ENCODE measurements at places on chromosomes 2 and 18. TPM values are rescaled to one million over a fixed set of nuclear protein-coding genes. Genes with fewer than 3 reads are reported as not detected.

AFF3 gene
- 18.6 TPM for total RNA-seq

AQP4 gene
- not detected for total RNA-seq

EN1 gene
- not detected for total RNA-seq

FEV gene
- total RNA-seq, result not detected

SETBP1 gene
- total RNA-seq, result 8.8 TPM

PASK gene
- total RNA-seq, result 73.6 TPM

SCYGR7 gene
- total RNA-seq, result not detected

STARD6 gene
- not detected for total RNA-seq

NPPC gene
- not detected for total RNA-seq

SCYGR4 gene
- total RNA-seq, result not detected

- no peak for DNase-seq
These were observed 52.4 kb downstream of the GLI2 start for GRCh38 chr2:120787822-120788700.

GRCh38 chr2:77268626-77269025 is 253.6 kb downstream of the LRRTM4 start:
- no peak for DNase-seq

DNA sequence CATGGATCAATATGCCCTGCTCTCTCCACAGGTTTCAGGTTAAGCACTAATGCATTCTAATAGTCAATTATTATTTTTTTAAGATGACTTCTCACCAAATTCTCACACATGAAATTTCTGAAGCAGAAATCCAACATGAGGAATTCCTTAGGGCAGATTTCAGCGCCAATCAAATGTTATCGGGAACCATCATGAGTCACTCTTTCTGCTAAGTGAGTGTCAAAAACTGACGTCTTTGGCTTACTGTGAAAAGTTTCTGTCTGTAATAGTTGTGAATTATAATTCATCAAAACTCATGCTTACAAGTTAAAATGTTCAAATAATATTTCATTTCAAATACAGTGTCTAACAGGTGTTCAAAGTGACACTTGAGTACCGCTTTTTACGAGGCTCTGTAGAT is 1038.6 kb downstream of the SOCS6 start:
- no peak for DNase-seq

DNA sequence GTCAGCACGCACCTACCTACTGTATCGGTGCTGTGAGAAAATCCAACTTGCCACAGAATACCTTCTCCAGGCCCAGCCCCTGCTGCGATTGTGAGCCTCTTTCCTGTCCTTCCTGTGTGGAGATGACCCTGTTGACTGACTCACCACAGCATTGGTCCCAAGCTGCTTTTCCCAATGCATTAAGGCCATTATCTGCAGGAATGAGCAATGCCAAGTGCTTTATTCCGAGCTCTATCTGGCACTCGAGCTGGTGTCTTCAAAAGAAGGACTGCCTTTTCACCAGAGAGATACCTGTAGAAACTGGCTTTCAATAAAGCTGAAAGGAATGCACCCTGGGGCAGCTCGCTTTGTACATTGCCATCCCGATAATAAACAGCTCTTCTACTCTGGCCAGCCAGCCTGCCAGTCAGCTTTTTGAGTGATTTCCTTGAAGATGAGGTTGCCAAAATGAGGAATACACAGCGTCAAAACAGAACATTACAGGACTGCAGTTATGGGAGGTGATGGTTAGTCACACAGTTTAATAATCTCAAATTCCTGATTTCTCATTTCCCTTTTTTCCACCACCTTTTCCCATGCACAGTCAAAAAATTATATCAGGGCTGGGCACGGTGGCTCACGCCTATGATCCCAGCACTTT is 8.3 kb upstream of the RNF103 start:
- no peak for DNase-seq

DNA sequence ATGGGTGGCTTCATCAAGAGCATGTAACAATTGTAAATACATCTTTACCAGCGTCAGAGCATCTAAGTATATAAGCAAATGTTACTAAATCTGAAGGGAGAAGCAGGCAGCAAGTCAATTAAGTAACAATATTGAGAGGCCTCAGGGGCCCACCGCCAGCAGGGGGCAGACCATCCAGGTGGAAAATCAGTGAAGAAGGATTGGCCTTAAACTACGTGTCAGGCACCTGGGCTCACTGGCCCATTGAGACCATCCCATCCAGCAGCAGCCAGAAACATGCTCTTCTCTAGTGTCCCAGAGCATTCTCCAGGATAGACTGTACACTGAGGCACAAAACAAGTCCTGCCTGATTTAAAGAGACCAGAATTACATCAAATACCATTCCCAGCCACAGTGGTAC is 96.2 kb upstream of the SNTG2 start:
- DNase-seq, result peak; percentile 25

DNA sequence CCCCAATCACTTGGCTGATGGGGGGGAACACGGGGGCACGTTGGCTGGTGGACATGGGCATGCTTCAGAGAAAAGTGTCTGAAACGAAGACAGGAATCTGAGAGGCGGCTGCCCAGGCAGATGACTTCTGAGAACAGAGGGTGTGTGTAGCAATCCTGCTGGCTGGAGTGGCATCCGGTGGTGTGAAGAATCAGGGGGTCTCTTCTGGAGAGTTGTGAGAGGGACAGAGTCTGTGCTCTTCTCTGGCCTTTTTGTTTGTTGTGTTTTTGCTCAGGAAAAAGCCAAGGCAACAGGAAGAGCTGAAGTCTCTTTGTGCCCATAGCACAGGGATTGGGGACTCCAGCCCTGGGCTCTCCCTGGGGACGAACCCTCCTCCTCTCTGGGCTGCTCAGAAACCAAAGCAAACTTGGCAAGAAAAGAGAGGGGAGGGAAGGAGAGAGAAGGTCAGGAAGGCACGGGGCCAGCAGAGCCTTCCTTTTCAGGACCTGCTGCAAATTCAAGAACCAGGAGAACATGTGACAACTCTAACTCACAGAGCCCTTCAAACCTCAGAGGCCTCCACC is 97.0 kb upstream of the SMAD2 start:
- no peak for DNase-seq

DNA sequence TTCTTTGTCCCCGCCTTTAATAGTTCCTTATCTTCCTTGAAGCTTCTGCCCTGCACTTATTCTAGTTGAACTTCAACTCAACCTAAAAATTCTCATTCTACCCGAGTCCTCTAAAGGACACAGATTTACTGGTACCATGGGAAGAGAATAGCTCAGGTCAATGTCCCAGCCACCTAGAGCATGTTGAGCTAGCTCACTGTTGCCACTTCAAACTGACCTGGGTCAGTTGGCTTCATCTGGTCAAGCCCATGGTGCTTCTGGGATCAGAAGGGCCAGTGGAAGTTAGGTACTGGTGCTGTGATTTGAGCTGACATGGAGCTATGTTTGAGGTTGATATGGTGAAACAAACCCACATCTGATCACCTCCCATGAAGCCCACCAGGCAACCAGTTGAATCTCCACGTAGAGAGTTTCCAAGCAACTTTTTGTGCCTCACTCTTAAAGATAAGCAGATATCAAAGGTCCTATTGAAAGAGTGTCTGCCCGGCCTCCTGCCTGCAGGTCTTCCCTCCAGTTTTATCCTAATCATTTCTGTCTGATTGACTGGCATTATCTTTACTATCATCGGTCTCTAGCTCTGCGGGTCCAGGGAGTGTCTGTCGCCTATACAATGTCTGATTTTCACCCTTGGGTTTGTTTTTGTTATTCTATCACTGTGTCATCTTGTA is 17.2 kb downstream of the GREB1 start:
- no peak for DNase-seq

DNA sequence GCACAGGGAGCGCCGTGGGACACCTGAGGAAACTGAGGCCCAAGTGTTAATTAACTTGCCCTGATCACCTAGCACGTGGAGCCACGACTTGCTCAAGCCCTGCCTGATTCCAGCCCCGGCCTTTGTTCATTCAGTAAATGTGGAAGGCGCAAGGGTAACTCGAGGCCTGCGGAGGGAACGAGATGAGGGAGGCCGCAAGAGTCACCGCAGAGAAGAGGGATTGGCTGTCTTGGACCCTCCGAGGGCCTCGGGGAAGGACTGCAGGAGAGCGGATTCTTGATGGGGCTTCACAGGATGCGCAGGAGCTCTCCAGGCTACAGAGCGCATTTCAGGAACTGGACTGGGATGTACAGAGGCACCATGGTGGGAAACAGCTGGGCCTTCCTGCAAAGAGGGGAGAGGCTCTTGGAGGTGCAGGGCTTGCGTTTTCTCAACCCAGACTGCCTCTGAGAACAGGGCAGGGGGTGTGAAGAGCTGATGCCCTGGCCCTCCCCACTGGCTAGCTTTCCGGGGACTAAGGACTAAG is 511 bp upstream of the ANKMY1 start:
- DNase-seq, result no peak

GRCh38 chr18:10245846-10246175 is 208.6 kb upstream of the APCDD1 start:
- DNase-seq, result no peak

DNA sequence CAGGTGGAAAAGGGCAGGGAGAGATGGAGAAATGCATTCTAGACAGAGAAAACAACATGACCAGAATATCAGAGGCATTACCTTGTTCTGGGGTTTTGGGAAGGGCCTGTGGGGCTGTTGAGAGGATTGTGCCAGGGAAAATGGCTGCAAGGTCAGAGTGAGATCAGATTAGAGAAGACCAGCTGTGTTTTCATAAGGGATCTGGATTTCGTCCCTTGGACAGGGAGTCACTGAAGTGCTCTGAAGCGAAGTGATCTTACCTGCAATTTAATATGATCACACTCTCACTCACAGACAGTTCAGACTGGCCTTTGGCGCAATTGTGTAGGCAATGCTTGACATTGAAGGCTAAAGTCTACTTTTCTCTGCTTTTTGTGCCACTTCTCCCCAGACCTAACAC is 20.3 kb upstream of the REG3G start:
- no peak for DNase-seq

DNA sequence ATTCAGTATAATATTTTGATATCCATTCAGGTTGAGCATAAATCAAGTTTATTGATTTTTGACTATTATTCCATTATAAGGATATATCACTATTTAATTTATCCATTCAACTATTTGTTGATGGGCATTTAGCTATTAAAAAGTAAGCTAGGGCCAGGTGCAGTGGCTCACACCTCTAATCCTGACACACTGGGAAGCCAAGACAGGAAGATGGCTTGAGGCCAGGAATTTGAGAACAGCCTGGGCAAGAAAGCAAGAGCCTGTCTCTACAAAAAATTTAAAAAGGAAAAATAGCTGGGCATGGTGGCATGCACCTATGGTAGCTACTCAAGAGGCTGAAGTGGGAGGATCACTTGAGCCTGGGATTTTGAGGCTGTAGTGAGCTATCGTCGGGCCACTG is 183.5 kb downstream of the HNMT start:
- DNase-seq, result no peak

GRCh38 chr2:16013359-16013911 is 73.1 kb downstream of the MYCN start:
- DNase-seq, result no peak

DNA sequence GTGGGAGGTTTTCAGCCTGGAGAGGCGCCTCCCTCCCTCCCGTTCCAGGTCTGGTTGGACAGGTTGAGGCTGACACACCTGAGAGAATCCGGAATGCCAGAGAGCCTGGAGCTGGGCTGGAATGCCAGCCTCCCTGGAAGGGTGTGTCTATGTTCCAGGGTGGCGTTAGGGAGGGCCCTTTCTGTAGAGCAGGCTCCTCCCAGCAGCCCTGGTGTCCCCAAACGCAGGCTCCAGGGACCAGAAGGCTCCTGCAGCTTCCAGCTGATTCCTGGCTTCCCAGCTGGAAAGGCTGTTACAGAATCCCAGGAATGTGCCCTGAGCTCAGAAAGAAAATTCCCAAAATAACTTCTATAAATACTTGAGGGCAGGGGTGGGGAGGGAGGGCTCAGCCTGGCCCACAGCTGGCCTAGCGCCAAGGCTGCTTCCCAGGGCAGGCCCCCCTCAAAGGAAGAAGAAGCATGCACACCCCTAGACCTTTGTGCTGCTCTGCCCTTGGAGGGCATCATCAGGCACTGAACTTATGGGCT is 85.4 kb downstream of the STPG4 start:
- no peak for DNase-seq

DNA sequence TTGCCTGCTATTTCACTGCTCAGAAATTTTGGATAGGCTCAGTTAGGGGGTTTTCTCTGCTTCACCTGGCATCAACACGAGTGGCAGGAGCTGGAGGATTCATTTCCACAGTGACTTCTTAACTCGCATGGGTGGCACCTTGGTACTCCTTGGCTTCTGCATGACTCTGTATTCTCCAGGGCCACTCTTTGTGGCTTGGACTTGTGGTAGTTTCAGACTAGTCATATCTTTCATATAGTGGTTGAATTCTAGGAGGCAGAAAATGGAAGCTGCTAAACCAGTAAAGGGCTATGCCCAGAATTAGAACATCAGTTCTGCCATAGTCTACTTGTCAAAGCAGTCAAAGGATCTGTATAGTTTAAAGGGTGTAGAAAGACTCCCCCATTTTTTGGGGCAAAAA is 6.8 kb downstream of the MAIP1 start:
- no peak for DNase-seq

DNA sequence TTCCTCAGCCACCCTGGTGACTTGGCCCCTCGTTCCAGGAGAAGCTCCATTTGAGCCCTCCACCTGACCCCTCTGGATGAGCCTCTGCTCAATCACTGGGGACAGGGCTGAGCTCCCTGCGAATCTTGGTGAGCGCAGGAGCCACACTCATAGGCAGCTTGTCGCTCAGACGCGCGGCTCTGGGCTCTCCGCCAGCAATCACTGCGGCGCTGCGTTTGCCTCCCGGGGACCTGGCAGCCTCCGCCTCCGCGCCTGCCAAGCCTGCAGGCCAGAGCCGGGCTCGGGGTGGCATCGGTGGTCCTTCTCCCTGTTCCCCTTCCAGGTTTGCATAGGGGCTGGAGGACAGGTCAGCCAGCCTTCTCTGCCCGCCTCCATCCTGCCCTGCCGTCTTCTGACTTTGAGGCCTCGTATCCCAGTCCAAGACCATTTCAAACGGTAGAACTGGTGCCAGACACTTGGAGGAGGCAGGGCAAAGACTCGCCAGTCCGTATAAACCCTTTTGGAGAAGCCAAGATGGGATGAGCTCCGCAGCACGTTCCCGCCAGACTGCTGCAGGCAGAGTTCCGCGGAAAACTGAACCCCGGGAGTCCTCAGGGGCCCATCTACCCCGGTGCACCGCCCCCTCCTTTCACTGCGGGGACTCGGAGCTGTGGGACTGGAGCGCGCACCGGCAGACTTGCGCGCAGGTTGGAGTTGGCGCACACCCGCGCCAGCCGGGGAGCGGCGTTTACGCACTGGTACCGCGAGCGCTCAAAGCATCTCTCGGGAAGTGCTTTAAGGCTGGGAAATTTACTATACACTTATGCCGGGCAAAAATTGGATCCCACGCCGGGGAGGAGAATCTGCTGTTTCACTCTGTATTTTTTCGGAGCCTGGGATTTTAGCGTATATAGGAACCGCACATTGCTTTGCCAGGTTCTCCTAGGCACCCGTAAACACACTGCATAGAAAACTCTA is 1.1 kb upstream of the TACR1 start:
- no peak for DNase-seq

GRCh38 chr2:218405746-218406208 is 6.1 kb downstream of the CTDSP1 start:
- DNase-seq, result no peak

Data from naive thymus-derived CD4-positive, alpha-beta T cell (primary cell).